Stimulated activated CD4-positive, alpha-beta T cell treated with anti-CD3 and anti-CD28 coated beads, Interleukin-4, amount 100 ng/mL, for 1 hour (primary cell): ENCODE measurements at places on chromosomes 7 and 10.

GRCh38 chr7:133672866-133673265 lies 420.0 kb downstream of the EXOC4 start:
- DNase-seq, result no peak

GRCh38 chr7:133394369-133394768 lies 141.5 kb downstream of the EXOC4 start:
- no peak for DNase-seq

- no peak for DNase-seq
Measured at GRCh38 chr7:108284349-108285002, 154.3 kb upstream of the LAMB4 start.

- DNase-seq, result no peak
Measured at GRCh38 chr7:153902862-153903261, 149.3 kb upstream of the DPP6 start.
